ENCODE measurements at places on chromosomes 2 and 18. TPM values are rescaled to one million over a fixed set of nuclear protein-coding genes. Genes with fewer than 3 reads are reported as not detected.
A peak's percentile ranks its signal among the peaks of the same experiment; 100 is the strongest.

DNA sequence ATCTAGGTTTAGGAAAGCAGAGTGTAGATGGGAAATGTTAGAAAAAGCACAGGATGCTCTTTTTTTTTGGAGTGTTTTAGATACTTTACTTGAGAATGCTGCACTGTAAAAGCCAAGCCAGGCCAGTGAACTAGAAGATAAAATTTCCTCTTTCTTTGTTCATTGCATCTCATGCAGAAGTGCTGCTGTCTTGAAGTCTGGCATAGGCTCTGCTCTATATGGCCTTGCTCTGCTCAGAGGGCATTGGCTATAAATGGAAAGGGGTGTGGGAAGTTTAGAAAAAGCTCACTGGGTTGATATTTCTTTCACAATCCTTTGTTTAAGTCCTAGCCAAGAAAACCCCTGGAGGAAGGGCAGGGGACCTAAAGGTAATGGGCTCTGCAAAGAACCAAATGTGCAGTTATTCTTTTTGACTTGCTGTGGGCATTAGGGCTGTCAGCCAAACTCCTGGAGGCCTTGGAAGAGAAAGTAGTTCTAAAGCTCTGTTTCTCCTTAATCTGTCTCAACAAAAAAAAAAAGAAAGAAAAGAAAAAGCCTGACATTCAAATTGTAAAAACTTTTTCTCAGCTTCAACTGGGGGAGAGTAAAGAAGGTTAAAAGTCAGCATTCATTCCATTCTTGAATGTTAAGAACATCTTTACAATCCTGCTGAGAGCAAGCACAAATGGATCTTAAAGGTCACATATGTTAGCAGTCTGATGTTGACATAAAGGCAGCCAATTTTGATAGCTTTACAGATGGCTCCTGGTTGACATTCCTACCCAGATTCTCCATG is 338.3 kb downstream of the GULP1 start:
- no peak overlapping the region for H3K27ac ChIP-seq
- no peaks in the 10 kb centered on the region for H3K4me1 ChIP-seq
- DNase-seq: no peak
- H3K27me3 ChIP-seq: no peaks in the 10 kb centered on the region

DNA sequence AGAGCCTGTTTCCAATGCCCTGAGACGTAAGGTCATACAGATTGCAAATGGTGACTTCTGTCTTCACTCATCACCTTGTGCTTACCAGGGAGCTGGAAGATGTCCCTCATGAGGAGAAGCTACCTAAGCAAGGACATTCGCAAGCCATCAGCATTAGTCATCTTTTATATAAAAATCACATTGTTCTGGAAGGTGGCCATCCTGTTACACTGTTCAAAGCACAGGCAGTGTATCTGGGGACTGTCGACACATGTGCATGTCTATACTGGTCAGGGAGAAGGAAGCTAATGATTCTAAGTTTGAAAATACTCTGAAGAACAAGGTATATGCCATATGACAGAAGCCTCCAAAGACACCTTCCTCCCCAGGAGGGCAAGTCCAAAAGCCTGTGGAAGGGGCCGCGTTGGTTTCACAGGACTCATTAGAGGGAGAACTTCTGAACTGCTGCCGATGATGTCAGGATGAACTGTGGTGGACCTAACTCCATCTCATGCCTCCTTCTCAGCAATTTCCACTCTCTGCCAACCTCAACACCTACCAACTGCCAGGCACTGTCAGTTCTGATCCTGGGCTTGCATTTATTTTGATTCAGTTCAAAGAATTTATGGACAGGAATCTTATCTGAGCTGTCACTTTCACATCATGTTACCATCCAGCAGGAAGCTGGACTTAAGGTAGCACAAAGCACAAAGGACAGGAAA is 39.4 kb downstream of the DNER start:
- no peak overlapping the region for H3K27ac ChIP-seq
- no peak overlapping the region for H3K4me3 ChIP-seq
- no peaks in the 10 kb centered on the region for H3K27me3 ChIP-seq
- H3K4me1 ChIP-seq: no peaks in the 10 kb centered on the region
- H3K36me3 ChIP-seq: no peaks in the 10 kb centered on the region

DNA sequence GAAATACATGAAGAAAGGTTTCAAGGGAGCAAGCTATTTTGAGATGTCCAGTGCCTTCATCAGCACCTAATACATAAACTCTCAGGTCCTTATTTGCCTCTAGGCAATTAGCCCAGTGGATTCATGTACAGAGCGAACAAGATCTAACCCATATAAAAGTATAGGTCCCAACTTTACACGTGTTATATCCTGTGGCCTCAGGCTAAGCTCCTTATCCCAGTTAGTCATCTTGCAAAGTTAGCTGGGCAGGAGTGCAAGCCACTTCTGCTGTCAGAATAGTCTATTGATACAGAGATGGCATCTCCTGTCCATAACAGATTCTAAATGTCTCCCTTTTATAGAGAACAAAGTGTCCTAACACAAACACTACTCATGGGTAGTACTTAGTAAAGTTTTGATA is 203.9 kb upstream of the PIK3C3 start:
- no peaks in the 10 kb centered on the region for H3K36me3 ChIP-seq
- H3K27me3 ChIP-seq: no peaks in the 10 kb centered on the region
- no peak for DNase-seq
- H3K27ac ChIP-seq: no peak overlapping the region
- H3K4me1 ChIP-seq: no peaks in the 10 kb centered on the region

DNA sequence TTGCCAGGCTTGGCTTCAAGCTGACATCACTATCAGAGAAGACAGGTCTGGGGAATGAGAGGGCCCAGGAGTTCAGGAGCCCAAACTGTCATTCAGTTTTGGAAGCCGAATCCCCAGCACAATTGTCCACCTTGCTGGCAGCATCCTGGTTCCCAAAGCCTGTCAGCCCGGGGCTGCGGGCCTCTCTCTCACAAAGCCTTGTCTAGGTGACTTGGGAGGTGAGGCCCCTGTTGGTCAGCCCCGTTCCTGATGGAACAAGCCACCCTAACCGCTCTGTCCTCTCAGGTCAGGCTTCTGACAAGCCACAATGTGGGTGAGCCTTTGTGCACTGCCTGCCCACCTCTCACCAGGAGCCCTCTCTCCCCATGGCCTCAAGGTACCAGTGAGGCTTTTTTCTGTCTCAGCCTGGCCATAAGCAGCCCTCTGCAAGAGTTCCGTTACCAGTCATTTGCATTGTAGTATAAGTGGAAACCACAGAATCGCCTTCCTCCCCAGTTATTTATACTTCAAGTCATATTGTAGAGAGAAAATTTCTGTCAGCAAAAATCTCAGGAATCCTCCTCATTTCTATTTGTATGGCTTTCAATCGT is 100.6 kb downstream of the MSH2 start:
- H3K27me3 ChIP-seq: no peaks in the 10 kb centered on the region
- no peaks in the 10 kb centered on the region for H3K36me3 ChIP-seq
- DNase-seq: peak; percentile 33

- no peak overlapping the region for H3K27ac ChIP-seq
- H3K4me1 ChIP-seq: no peaks in the 10 kb centered on the region
- H3K36me3 ChIP-seq: no peaks in the 10 kb centered on the region
Measured at GRCh38 chr2:44009136-44009735, 13.4 kb upstream of the LRPPRC start.

- no peaks in the 10 kb centered on the region for H3K27me3 ChIP-seq
- DNase-seq: no peak
- no peak overlapping the region for H3K4me3 ChIP-seq
- no peaks in the 10 kb centered on the region for H3K36me3 ChIP-seq
- no peak overlapping the region for H3K27ac ChIP-seq
Measured at GRCh38 chr2:222900354-222900753, 39.5 kb downstream of the ACSL3 start.

- no peaks in the 10 kb centered on the region for H3K36me3 ChIP-seq
- no peak overlapping the region for H3K4me3 ChIP-seq
- no peak for DNase-seq
- no peaks in the 10 kb centered on the region for H3K4me1 ChIP-seq
- H3K27me3 ChIP-seq: no peaks in the 10 kb centered on the region
Measured at GRCh38 chr2:227853204-227853629, 18.2 kb upstream of the DAW1 start.

Gene SCG2
- polyA plus RNA-seq: not detected

Gene WDR35
- polyA plus RNA-seq: 4.8 TPM

- no peaks in the 10 kb centered on the region for H3K36me3 ChIP-seq
- no peaks in the 10 kb centered on the region for H3K4me1 ChIP-seq
- DNase-seq: no peak
- H3K27me3 ChIP-seq: no peaks in the 10 kb centered on the region
Measured at GRCh38 chr2:139155991-139156390, 375.8 kb upstream of the NXPH2 start.

Gene WDR12
- polyA plus RNA-seq: 161 TPM

Gene CCT4
- 320 TPM for polyA plus RNA-seq

GRCh38 chr2:196372276-196372809 is 201.0 kb upstream of the STK17B start:
- peaks cover 10% of the 10 kb centered on the region for H3K36me3 ChIP-seq
- peaks cover 11% of the 10 kb centered on the region for H3K4me1 ChIP-seq
- H3K27me3 ChIP-seq: no peaks in the 10 kb centered on the region
- DNase-seq: no peak
- H3K27ac ChIP-seq: no peak overlapping the region

GRCh38 chr2:146992057-146992456 is 852.8 kb upstream of the ACVR2A start:
- H3K4me3 ChIP-seq: no peak overlapping the region
- H3K36me3 ChIP-seq: no peaks in the 10 kb centered on the region
- 0 out of 2 replicates have a peak, but pooled peaks cover 3% of the 10 kb centered on the region for H3K4me1 ChIP-seq
- DNase-seq: no peak

GRCh38 chr2:38771632-38772031 is 6.4 kb upstream of the GEMIN6 start:
- no peaks in the 10 kb centered on the region for H3K4me1 ChIP-seq
- no peak for DNase-seq
- no peaks in the 10 kb centered on the region for H3K36me3 ChIP-seq
- H3K4me3 ChIP-seq: no peak overlapping the region
- H3K27ac ChIP-seq: no peak overlapping the region

DNA sequence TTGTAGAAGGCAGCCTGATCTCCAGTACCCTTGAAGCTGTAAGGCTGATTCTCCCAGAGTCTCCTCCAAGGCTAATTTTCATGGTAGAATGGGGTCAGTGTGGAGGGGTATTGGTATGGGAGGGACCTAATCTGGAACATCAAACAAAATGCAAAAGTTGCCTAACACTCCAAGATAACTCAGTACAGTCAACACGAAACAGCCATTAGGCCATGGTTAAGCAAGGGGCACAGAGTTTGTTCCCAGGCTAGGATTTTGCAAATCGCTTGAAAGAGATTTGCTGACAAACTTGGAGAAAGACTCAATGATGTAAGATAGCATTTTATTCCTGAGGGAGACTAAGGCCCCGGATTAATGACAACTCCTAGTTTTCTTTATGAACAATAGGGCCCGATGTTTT is 5.4 kb downstream of the PID1 start:
- no peak for DNase-seq
- no peak overlapping the region for H3K27ac ChIP-seq
- H3K4me3 ChIP-seq: no peak overlapping the region
- no peaks in the 10 kb centered on the region for H3K36me3 ChIP-seq

Gene GRB14
- polyA plus RNA-seq: not detected

- no peaks in the 10 kb centered on the region for H3K27me3 ChIP-seq
- H3K27ac ChIP-seq: no peak overlapping the region
- no peak overlapping the region for H3K4me3 ChIP-seq
- no peaks in the 10 kb centered on the region for H3K4me1 ChIP-seq
- peaks cover 17% of the 10 kb centered on the region for H3K36me3 ChIP-seq
Measured at GRCh38 chr2:3348767-3349166, 28.9 kb downstream of the EIPR1 start.

Gene EPB41L5
- polyA plus RNA-seq: 8.5 TPM

DNA sequence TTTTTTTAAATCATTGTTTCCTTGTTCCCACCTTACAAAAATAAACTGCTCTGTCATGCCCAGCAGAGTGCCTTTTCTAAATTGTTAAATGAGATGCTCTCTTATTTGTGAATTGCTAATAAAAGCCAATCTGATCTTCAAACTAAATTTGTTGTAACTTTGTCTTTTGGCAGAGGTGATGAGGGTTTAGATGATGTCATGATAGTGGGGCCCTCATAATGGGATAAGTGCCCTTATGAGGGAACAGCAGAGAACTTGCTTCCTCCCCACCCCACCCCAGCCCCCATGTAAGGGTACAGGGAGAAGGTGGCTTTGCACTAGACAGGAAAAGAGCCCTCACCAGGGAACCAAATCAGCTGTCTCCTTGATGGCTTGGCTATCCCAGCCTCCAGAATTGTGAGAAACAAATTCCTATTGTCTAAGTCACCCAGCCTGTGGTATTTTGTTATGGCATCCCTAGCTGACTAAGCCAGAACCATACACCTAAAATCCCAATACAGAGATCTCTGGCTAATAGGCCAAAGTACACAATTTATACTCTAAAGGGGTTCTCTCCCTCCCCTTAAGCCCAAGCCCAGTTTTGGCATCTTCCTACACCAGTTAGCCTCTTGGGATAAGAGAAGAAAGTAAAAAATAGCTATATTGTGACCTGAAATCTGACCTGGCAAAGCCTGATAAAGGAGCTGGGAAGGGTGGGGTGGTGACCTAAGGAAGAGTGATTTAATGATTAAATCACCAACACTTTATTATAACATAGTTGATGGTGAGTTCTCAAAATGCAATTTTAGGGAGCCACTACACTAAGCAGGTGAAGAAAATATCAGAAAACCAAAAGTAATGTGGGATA is 40.3 kb upstream of the HNRNPA3 start:
- H3K27me3 ChIP-seq: no peaks in the 10 kb centered on the region
- no peak overlapping the region for H3K27ac ChIP-seq
- peaks cover 22% of the 10 kb centered on the region for H3K4me1 ChIP-seq
- H3K36me3 ChIP-seq: no peaks in the 10 kb centered on the region
- DNase-seq: no peak
- H3K4me3 ChIP-seq: no peak overlapping the region

GRCh38 chr2:237042101-237042500 is 43.6 kb upstream of the COPS8 start:
- DNase-seq: no peak
- H3K4me3 ChIP-seq: no peak overlapping the region
- H3K27ac ChIP-seq: no peak overlapping the region

- H3K27me3 ChIP-seq: no peaks in the 10 kb centered on the region
- H3K36me3 ChIP-seq: no peaks in the 10 kb centered on the region
- no peak overlapping the region for H3K27ac ChIP-seq
- peaks cover 8% of the 10 kb centered on the region for H3K4me1 ChIP-seq
- DNase-seq: no peak
- no peak overlapping the region for H3K4me3 ChIP-seq
Measured at GRCh38 chr2:74347742-74348141, 4.5 kb upstream of the SLC4A5 start.
